T-cell (primary cell): ENCODE measurements at places on chromosomes 5 and 9.

DNA sequence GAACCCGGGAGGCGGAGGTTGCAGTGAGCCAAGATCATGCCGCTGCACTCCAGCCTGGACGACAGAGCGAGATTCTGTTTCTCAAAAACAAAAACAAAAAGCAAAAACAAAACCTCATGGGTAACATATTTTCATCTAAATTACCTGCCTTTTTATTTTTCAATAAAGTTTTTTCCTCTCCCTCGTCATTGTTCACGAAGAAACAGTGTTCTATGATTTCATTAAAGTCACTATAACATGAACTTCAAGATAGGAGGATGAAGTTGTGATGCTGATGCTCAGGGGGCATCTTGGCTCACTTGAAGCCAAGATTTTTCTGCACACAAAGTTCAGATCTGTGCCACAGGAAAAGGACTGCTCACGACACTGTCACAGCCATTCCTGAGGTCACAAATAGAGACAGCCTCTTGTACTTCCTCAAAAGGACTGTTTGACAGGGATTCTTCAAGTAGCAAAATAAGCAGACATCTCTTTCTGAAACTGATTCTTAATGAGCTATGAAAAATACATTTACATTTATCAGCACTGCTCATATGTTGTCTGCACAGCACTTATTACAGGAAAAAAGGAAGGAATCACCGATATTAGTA, 16.1 kb downstream of the NIPSNAP3B start:
- no peak for DNase-seq

GRCh38 chr9:20981486-20981885, 50.0 kb downstream of the HACD4 start:
- no peak for DNase-seq

GRCh38 chr5:16934123-16934522, 2.0 kb downstream of the MYO10 start:
- DNase-seq: no peak

- DNase-seq: no peak
Measured at GRCh38 chr5:146706321-146706972, 172.1 kb downstream of the PPP2R2B start.

DNA sequence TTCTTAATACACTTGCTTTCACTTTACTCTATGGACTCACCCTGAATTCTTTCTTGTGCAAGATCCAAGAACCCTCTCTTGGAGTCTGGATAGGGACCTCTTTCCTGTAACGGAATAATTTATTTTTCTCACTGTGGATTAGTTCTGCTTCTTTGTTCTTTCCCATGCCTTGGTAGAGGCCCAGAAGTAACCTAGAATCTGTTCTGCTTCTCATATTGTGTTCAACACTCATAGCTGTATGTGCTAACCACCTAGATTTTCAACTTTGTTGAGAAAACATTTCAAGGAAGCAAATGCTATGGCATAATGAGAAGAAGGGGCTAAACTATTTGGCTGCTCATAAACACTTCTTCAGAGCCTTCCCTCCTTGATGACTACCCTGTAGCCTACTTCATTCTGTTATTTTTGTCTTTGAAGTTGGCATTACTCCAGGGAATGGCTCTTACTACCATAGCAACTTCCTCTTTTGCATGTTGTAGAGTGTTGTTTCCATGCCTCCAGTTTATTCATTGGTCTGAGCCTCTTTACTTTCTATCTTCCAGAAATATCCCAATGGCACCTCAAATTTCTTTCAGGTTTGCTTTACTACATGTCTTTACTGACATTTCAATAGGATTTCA, 74.3 kb downstream of the KIAA0825 start:
- no peak for DNase-seq

GRCh38 chr5:6716629-6717149, 3.5 kb downstream of the TENT4A start:
- DNase-seq: no peak

GRCh38 chr9:95816716-95817115, 58.8 kb upstream of the ERCC6L2 start:
- DNase-seq: no peak

DNA sequence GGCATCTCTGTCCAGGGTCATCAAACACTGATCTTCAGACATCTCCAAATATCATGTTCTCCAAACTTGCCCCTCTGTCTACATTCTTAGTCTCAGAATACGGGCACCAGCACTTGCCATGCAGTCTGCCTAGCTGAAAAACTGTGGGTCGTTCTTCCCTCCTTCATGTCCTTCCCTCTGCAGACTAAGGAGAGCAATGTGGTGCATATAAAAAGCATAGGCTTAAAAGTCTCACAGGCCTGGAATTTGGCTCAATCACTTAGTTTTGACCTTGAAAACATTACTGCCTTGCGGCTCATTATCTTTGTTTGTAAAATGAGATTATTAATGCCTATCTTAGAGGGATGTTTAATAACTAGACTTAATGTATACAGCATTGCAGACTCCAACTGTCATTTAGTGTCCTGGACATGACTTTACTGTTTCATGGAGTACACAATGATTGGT, 362.8 kb downstream of the NPR3 start:
- no peak for DNase-seq

DNA sequence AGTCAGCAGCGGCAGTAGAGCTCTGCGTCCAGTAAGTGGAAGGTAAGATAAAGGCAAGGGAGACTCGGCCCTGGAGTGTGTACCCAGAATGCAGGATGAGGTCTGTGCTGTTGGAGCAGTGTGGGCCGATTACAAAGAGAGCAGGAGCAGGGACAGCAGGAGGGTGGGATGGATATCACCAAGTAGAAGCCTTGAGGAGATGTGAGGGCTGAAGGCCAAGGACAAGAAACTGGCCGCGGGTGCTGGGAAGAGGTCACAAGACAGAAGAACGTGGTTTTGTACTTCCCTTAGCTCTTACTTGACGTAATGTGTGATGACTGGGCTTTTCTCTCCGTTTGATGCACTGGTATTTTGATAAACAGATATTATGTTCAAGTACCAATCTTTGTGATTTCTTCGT, 43.7 kb downstream of the OR2V1 start:
- DNase-seq: no peak

GRCh38 chr5:133868946-133869518, 99.4 kb downstream of the C5orf15 start:
- DNase-seq: peak; percentile 42

DNA sequence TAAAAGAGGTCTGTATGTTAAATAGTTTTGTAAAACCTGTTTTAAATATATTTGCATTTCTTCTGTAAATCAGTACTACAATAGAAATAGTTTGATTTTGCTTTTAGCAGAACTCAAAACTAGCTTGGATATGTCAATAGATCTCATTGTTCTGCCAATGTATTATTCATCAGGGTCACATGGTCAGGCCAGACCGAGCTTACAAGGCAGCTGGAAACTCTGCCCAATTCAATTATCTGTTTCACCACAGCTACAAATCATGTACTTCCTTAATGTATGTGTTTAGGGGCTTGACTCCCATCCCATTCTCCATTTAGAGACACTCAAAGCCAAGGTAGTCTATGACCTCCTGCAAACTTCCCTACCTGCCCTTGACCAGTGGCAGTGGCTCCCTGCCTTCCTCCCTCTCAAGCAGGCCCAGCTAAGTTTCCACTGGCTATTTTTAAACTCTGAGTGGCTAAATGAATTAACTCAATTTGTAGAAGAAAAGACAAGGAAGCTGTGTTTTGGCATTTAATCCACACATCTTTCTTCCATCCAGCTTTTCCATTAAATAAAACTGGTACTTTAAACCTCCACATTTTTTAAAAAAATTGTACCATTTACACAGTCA, 46.4 kb upstream of the SELENOP start:
- no peak for DNase-seq

GRCh38 chr5:58921159-58921558, 338.3 kb downstream of the RAB3C start:
- DNase-seq: no peak

DNA sequence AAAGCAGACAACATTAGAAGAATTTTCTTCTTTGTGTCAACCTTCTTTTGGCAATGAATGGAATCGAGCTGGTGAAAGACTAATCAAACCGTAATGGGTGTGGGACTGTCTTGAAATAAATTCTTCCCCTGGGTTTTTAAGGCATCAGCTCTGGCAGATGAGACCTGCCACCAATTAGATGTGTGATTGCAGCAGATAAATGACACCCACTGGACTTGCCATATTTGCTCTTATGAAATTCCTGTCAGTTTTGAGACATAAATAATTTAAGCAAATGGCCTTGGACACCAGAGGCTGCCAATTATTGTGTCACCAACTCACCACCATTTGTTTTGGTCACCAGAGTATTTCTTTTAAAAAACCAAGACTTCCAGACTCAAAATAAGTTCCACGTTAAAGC, 135.9 kb upstream of the RGMB start:
- no peak for DNase-seq

DNA sequence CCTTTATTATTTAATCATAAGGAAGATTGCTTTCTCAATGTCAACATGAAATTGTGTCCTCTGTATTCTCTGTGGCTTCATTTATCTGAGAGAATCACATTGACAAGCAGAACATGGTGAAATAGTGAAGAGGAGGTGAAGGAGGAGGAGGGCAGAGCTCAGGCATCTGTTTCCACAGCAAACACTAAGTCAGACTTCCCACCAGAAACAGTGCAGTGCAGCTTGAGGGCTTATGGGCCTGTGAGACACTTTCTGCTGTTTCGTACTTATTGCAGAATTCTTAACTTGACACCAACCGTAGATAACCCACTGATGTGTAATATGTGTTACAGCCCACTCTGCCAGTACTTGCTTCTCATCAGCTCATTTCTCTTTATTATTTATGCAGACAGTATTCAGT, 386.3 kb downstream of the DIRAS2 start:
- DNase-seq: no peak

DNA sequence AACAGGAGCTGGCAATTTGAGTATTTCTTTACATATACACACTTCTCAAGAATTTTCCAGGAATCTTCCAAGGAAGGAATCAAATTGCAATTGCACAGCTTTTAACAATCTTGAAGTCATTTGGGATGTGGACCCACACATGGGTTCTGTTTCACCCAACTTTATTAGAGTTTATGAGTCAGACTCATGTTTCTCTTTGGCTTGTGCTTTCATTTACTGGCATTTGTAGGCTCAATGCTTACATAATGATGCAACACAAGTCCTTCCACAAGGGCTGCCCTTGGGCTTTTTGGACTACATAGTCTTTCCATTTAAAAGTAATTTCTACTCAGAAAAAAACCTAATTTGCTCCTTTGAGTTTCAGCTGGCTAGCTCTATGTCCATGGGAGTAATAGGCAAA, 4.6 kb upstream of the CDC37L1 start:
- DNase-seq: no peak

GRCh38 chr5:135085936-135086725, 52.1 kb upstream of the PITX1 start:
- no peak for DNase-seq

DNA sequence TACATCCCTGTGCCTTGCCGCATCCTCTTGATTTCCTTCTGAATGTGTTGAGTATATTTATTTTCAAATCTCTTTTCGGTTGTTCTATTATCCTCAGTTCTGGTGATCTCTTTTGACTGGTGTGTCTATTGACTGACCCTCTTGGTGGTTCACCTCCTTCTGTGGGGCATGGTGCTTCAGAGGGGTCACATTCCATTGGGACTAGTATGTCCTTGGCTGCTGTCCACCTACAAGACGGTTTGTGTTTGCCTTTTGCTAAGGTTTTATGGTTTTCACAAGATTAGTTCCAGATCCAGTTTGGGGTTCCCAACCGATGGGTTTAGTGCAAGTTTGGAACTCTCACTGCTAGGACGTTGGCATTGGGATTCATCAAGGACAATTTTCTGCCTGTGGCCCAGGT, 66.6 kb downstream of the PHF2 start:
- no peak for DNase-seq

DNA sequence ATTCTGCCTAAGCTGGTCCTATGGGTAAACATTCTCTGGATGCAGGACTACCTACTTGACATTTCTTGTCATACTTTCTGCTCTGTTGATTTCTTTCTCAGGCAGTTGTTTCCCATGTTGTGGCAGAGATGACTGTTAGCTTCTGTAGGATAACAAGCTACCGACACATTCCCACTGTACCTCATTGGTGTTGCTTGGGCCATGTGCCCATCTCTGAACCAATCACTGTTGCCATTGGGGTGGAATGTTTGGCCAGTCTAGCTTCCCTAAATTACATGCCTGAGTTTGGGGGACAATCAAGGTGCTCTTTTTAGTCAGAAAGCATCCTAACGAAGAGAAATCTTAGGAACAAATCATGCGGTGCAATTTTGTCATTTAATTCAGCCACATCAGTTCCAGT, 212.0 kb downstream of the KDM4C start:
- no peak for DNase-seq

DNA sequence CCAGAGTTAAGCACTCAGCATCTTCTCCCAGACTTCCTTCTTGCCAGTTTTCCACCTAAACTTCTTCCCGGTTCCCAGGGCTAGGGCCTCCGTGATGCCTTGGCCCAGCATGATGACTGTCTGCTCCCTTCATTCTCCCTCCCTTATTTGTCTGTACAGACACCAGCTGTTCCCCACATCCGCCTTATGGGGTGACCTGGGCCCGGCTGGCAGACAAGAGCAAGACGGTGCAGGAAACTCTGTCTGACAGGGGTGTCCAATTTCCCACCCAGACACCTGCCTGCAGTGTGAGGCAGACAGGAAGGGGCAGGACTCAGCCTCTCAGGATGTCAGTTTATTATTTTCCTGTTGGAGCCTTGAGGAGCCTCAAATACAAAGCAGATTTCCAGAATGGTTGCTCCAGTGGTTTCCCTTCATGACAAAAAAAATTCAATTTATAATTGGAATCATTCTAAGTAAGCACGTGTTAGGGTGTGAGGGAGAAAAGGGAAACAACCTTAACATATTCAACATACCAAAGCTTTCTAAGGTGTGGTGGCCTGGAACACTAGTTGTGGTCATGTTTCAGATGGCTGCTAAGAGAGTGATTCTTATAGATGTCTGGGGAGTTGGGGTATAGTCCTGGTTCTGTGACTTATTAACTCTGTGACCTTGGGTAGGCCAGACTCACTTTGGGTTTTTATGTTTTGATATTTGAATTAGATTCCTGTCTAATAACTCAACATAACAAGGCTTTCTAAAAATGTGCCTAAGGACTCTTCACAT, 234.5 kb downstream of the PAPPA start:
- DNase-seq: no peak

DNA sequence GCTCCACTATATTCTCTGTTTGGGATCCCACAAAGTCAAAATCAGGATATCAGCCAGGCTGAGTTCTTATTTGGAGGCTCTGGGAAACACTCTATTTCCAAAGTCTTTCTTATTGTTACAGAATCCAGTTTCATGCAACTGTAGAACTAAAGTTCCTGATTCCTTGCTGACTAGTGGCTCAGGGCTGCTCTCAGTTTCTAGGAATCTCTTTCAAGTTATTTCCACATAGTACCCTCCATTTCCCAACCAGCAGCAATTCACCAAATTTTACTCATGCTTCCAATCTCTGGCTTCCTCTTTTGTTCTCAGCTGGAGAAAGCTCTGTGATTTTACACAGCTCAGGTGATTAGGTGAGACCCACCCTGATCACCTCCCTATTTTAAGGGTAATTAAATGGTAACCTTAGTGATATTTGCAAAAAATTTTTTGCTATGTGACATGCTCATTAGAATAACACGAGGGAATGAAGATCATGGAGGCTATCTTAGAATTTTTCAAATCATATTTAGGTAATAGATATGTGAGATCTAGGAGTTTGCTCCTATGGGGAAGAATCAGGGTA, 794.9 kb upstream of the ARRDC3 start:
- DNase-seq: no peak

- peak; percentile 30 for DNase-seq
Measured at GRCh38 chr9:133737774-133738639, at the start of gene SARDH. SARDH (minus strand) TSS chr9:133738352; CDS start chr9:133734173, 4,179 bp downstream.
